Transverse colon (tissue), 4 donors: ENCODE measurements at places on chromosomes 1 and 21. TPM values are rescaled to one million over a fixed set of nuclear protein-coding genes. Genes with fewer than 3 reads are reported as not detected.

DNA sequence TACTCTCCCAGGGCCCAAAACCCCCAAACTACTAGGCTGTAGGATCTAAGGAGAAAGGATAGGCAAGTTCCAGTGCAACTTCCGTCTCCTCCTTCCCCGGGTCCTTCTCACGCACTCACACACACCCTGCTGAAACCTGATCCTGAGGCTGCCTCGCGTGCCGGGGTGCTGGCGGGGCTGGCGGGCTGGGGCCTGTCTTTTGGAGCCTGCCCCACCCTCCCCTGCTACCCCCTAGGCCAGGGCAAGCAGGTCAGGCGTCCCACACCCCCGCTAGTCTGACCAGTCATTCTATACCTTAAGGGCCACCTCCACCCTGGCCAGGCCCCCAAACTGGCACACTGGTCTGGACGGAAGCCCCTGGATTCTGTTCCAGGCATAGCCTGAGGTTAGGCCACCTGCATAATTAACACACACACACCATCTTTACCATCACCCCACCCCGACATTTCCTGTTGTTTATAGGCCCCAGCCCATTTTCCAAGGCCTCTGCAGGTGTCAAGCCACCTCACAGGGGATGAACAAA, 48.3 kb upstream of the ARTN start:
- H3K4me1 ChIP-seq = no peaks in the 10 kb centered on the region
- DNase-seq = no peak
- H3K27me3 ChIP-seq = no peaks in the 10 kb centered on the region
- no peak overlapping the region for H3K4me3 ChIP-seq
- H3K27ac ChIP-seq = no peak overlapping the region
- H3K36me3 ChIP-seq = no peaks in the 10 kb centered on the region

DNA sequence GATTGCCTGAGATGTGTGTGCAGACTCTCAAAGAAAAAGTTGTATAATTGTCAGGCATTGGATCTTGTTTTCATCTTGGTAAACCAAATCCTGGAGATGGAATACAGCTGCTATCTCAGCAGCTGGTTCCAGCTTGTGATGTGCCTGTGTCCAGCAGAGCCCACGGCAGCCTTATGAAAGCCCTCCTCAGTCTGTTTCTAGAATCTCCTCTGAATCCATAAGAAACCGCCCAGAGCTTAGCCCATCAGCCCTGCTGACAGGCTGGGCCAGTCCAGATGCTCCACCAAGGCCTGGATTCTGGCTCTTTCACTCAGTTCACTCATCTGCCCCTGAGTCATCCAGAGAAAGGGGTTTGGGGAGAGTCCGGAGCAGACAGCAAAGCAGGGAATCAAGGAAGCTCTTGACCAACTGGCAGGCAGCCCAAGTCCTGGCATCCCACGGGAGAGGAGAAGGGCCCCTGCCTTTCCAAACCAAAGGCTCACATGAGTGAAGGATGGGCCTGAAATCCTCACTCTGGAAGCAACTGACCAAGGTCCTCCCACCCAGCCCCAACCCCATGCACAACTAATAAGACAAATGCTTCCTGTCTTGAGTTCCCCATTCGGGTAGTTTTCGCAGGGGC, 45.7 kb downstream of the NAV1 start:
- H3K4me1 ChIP-seq = peaks cover 4% of the 10 kb centered on the region
- no peak overlapping the region for H3K4me3 ChIP-seq
- DNase-seq = peak; percentile 35
- H3K36me3 ChIP-seq = no peaks in the 10 kb centered on the region
- H3K27me3 ChIP-seq = no peaks in the 10 kb centered on the region
- peak overlapping the region; percentile 56 for H3K27ac ChIP-seq

DNA sequence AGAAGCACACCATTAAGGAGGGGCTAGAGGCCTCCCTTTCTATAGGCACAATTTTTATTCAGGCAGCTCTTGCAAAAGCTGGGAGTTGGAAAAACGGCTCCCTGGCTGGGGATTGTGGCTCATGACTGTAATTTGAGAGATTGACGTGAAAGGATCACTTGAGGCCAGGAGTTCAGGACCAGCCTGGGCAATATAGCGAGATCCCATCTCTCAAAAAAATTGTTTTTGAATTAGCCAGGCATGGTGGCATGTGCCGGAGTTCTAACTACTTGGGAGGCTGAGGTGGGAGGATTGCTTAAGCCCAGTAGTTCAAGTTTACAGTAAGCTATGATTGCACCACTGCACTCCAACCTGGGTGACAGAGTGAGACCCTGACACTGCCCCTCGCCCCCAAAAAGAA, 23.9 kb upstream of the NRDC start:
- H3K4me1 ChIP-seq = no peaks in the 10 kb centered on the region
- H3K27me3 ChIP-seq = peaks cover 24% of the 10 kb centered on the region
- H3K27ac ChIP-seq = no peak overlapping the region
- DNase-seq = no peak
- H3K4me3 ChIP-seq = no peak overlapping the region

GRCh38 chr1:26701995-26702679, 6.3 kb downstream of the ARID1A start:
- DNase-seq = no peak
- H3K4me1 ChIP-seq = peaks cover 86% of the 10 kb centered on the region

PHLDA3 gene
- total RNA-seq = 47.6 TPM

- H3K27ac ChIP-seq = no peak overlapping the region
- no peaks in the 10 kb centered on the region for H3K4me1 ChIP-seq
- H3K4me3 ChIP-seq = no peak overlapping the region
- no peaks in the 10 kb centered on the region for H3K36me3 ChIP-seq
Observed at GRCh38 chr1:158327481-158327880, 3.9 kb downstream of the CD1B start.

GRCh38 chr21:36171336-36171735, 14.7 kb downstream of the DOP1B start:
- no peak overlapping the region for H3K27ac ChIP-seq
- H3K4me3 ChIP-seq = no peak overlapping the region
- no peaks in the 10 kb centered on the region for H3K27me3 ChIP-seq

- no peak overlapping the region for H3K27ac ChIP-seq
- no peaks in the 10 kb centered on the region for H3K4me1 ChIP-seq
- no peak overlapping the region for H3K4me3 ChIP-seq
- H3K36me3 ChIP-seq = no peaks in the 10 kb centered on the region
Observed at GRCh38 chr1:183991348-183991747, 46.2 kb downstream of the COLGALT2 start.

GRCh38 chr21:28142697-28143096, 850.0 kb downstream of the LTN1 start:
- no peak overlapping the region for H3K4me3 ChIP-seq
- no peaks in the 10 kb centered on the region for H3K36me3 ChIP-seq
- DNase-seq = no peak
- H3K27ac ChIP-seq = peak overlapping the region; percentile 2
- H3K27me3 ChIP-seq = no peaks in the 10 kb centered on the region

- H3K36me3 ChIP-seq = no peaks in the 10 kb centered on the region
- no peak overlapping the region for H3K4me3 ChIP-seq
- no peaks in the 10 kb centered on the region for H3K4me1 ChIP-seq
Observed at GRCh38 chr1:58746757-58747156, 37.1 kb downstream of the JUN start.

- peak overlapping the region; percentile 67 for H3K4me3 ChIP-seq
- no peaks in the 10 kb centered on the region for H3K4me1 ChIP-seq
- H3K27ac ChIP-seq = peak overlapping the region; percentile 97
Observed at GRCh38 chr1:10794724-10795275, 1.6 kb downstream of the CASZ1 start.

DNA sequence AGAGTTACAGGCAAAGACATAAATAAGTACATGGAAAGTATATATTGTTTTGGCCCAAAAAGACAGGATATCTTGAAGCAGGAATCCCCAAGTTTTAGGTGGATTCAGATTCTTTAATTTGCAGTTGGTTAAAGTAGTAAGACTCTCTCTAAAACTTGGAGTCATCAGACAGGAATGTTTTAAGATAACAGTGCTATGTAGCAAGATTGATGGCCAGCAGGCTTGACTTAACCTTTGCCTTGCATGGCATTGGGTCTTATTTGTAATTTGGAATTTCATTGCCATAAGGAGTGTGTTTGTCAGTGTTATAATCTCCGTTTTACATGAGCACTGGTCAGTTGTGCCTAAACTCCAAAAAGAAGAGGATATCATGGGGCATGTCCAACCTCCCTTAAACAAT, 727.6 kb upstream of the CHRM3 start:
- no peak for DNase-seq
- H3K36me3 ChIP-seq = no peaks in the 10 kb centered on the region
- H3K27me3 ChIP-seq = no peaks in the 10 kb centered on the region
- H3K27ac ChIP-seq = no peak overlapping the region
- H3K4me3 ChIP-seq = no peak overlapping the region
- H3K4me1 ChIP-seq = no peaks in the 10 kb centered on the region

GRCh38 chr1:185560760-185561159, 173.4 kb upstream of the HMCN1 start:
- H3K4me1 ChIP-seq = no peaks in the 10 kb centered on the region
- H3K36me3 ChIP-seq = no peaks in the 10 kb centered on the region
- no peaks in the 10 kb centered on the region for H3K27me3 ChIP-seq

- no peak overlapping the region for H3K27ac ChIP-seq
- no peaks in the 10 kb centered on the region for H3K27me3 ChIP-seq
- H3K4me3 ChIP-seq = no peak overlapping the region
- H3K36me3 ChIP-seq = no peaks in the 10 kb centered on the region
- DNase-seq = no peak
- H3K4me1 ChIP-seq = peaks cover 3% of the 10 kb centered on the region
Observed at GRCh38 chr1:204113896-204114295, 37.9 kb downstream of the ETNK2 start.
